T follicular helper cell (primary cell): ENCODE measurements at places on chromosomes 7 and 10.
A peak's percentile ranks its signal among the peaks of the same experiment; 100 is the strongest.

- DNase-seq: no peak
These were observed 85.6 kb upstream of the KDM7A start for GRCh38 chr7:140262242-140262903.

DNA sequence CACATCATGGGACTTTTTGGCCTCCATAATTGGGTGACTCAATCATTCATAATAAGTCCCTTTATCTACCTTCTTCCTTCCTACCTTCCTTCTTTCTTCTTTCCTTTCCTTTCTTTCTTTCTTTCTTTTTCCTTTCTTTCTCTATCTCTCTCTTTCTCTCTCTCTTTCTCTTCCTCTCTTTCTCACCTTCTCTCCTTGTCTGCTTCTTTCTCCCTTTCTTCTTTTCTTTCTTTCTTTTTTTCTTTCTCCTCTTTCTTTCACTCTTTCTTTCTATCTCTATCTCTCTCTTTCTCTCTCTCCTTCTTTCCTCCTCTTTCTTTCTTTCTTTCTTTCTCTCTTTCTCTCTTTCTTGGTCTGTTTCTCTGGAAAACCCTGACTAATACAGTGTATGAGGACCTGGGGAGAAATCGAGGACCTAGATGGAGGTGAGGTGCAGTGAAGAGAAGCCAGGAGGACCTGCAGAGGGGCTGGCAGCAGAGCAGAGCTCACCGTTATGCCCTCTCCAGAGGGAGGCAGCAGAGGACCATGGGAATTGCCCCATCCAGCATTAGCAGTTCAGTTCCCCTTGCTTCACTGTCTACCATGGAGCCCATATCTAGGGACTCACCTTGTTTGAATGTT, 52.7 kb upstream of the BTRC start:
- DNase-seq: no peak

DNA sequence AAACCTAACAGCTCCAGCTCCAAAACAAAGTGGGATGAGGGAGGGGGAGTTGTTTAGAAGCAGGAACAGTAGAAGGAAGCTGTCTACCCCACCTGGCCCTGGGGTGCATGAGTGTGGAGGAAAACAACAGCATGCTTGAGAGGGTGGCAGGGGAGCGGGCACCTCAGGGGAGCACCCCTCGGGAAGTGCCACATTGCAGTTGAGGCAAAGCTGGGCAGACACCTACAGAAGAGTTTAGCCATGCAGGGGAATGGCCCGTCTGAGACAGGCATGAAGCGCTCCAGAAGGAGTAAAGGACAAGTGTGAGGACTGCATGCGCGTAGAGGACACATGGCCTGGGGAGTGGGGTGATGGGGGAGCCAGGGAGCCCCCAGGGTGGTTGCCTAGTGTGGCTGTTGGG, 18.1 kb downstream of the CHAT start:
- DNase-seq: no peak

DNA sequence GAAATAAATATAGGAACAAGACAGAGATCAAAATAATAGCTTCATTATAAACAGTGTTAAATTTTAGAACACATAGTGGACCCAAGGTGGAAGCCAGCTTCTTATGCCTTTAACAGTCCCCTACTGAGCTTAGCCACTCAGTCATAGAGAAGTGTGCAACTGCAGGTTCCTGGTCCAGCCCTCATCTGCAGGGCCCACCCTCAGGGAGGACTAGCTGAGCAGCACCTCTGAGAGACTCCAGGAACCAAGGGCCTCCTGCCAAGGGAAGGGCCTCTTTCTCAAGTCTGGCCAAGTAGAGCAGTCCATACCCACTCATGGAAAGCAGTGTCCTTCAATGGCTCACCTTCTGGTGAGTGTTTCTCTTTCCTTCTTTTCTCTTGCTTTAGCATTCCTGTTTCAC, 173.7 kb upstream of the PRPS1L1 start:
- DNase-seq: no peak

GRCh38 chr7:98174334-98175259, 36.6 kb upstream of the BHLHA15 start:
- no peak for DNase-seq

- DNase-seq: no peak
These were observed 4.0 kb upstream of the PLXNA4 start for GRCh38 chr7:132580277-132580676.

DNA sequence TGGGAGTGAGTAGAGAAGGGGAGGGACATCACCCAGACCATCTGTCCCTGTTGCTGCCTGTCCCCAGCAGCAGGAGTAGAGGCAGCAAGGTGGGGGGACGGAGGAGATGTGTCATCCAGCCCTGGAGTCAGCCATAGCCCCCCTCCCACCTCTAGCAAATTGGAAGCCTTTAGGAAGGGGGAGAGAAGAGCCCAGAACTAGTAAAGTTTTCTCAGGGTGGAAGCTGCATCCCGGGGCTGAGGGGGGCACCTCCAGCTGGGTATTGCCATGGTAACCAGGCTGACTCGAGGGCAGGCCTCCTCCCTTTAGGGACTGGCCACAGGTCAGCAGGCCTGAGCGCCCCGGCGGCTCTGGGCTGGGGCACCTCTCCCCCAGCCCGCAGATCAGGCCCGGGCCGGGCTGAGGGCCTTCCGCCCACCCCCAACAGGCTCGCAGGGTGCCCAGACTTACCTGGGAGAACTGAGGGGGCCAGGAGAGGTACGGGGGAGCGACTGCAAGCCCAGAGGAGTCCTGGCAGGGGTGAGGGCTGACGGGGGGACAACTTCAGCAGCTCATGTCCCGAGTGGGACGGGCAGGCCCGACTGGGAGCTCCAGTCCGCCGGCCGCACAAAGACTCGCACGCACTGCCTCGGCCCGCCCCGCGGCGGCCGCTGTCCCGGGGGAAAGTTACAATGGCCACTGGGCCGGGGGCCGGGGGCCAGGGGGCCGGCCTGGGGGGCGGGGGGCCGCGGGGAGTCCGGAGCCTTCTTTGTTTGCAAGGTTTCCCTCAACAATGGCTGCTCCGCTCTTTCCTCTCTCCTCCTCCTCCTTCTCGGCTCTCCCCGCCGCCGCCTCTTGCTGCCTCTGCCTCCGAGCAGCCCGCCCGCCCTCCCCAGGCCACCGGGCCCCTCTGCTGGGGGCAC, 6.0 kb downstream of the LDB1 start:
- DNase-seq: no peak

DNA sequence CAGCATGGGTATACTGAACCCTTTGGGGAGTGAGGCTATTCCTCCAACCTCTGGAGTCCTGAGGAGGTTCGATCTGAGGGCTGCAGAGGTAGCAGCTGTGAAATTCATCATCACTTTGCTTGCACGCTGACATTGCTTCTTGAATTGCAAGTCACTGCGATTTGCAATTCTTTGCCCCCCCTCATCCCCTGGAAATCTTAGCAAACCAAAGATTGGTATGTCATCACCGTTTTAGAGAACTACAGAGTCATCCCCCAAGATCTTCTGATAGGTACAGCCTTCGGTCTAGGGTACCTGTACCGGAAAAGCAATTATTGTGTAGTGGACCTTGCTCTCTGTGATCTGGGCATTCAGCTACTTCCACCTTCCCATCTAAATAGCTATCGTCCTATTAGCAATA, 192.6 kb downstream of the KLF6 start:
- DNase-seq: no peak

- DNase-seq: no peak
These were observed 3.9 kb upstream of the TOMM7 start for GRCh38 chr7:22826593-22826992.

DNA sequence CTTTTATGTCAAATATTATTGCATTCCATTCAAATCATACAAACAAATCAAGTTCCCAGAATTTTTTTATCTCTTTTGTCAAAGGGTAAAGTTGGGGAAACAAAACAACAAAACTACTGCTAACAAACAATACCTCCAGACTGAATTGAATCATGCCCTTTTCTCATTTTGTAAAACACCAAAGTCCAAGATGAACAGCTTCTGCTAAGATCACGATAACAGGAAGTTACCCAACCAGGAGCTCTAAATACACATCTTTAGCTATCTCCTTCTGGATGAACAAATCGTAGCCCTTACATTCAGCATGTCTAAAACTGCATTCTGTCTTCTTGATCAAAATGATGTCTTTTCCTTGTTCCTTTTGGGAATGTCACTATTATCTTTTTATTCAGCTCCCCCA, 97.4 kb downstream of the CTTNBP2 start:
- DNase-seq: no peak

DNA sequence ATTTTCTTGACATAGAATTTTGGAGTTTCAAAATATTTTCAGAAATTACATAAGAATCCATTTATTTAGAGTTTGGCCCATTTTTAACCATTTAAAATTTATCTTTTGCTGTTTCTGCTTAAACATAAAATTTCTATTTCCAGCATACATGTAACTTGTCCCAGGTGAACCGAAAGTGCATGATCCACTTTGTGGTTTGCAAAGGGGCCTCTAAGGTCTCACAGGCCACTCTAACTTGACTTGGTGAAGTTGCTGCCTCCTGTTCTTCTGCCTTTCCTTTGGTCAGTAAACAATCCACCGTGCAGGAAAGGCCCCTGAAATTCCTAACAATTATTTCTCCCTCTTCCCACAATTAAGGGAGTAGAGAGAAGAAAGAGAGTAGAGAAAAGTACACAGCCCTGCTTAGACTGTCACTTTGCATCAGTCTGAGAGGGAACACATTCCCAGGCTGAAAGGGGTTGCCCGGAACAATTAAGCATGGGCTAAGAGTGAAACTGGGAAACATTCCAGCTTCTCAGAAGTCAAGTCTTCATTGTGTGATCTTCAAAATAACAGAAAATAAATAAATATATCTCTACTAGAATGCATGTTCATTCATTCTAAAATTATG, 79.5 kb upstream of the SEMA3A start:
- no peak for DNase-seq

DNA sequence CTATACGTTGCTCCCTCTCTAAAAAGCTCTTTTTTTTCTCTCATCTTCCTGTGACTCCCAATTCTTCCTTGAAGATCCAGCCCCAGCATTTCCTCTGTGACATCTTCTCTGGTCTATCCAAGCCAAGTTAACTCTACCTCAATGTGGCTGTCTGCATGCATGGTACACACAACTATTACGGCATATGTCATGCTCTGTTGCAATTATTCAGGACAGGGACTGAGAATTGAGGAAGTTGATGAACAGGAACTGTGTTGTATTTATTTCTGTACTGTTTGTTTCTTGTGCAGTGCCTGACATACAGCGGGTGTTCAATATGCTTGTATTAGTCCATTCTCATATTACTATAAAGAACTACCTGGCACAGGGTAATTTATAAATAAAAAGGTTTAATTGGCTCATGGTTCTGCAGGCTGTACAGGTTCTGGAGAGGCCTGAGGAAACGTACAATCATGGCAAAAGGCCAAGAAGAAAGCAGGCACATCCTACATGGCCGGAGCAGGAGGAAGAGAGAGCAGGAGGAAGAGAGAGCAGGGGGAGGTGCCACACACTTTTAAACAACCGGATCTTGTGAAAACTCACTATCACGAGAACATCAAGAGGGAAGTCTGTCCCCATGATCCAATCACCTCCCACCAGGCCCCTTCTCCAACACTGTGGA, 6.3 kb downstream of the TRPV5 start:
- no peak for DNase-seq

DNA sequence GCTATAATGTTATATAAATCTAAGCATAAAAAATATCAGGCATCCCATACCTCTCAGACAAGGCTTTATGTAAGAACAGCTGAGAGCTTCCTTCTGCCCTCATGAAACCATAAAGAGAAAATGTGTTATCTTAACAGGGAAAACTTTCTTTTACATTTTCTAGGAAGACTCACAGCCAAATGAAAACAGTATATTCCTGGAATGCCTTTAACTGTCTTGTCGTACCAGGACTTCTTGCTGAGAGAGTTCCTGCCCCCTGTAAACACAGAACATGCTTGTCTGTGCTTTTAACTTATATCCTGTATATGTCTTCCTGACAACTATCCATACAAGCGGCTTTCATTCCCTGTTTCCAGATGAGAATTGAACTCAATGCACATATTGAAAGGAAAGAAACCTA, 64.8 kb upstream of the AHR start:
- DNase-seq: no peak

DNA sequence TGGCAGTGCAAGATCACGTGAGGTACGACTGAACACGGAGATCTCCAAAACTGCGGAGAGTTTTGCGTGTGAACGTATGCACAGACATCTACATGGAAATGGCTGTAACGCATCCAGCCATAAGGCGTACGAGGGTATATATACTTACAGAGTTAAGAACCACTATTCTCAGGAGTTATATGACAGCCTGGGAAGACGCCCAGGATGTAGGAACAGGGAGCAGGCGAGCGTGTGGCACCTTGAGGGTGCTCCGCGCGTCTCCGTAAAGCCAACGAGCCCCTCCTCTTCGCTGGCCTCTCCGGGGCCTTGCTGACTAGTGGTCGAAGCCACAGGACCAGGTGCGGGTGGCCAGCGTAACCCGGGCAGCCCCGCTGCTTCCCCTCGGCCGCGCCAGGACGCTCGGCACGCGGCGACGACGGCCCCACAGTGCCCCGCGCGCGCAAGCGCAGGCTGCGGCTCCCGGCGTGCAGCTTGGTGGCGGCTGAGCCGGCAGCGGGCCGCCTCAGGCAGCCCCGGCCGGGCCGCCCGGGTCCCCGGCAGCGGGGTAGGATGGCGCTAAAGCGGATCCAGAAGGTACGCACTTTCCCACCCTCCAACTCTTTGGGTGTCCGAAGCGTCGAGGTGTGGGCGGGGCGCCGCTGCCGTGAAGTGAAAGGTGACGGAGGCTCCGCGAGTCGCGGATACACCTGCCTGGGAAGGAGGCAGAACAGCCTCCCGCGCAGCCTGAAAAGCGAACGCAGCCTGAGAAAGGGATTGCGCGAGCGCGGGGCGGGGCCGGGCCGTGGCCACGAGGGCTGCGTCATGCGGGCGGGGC, at the start of gene UBE2D4:
UBE2D4 (plus strand) TSS at position 453 of the 814 bp plus-strand sequence; CDS start at position 550, 97 bp downstream.
- peak; percentile 83 for DNase-seq

DNA sequence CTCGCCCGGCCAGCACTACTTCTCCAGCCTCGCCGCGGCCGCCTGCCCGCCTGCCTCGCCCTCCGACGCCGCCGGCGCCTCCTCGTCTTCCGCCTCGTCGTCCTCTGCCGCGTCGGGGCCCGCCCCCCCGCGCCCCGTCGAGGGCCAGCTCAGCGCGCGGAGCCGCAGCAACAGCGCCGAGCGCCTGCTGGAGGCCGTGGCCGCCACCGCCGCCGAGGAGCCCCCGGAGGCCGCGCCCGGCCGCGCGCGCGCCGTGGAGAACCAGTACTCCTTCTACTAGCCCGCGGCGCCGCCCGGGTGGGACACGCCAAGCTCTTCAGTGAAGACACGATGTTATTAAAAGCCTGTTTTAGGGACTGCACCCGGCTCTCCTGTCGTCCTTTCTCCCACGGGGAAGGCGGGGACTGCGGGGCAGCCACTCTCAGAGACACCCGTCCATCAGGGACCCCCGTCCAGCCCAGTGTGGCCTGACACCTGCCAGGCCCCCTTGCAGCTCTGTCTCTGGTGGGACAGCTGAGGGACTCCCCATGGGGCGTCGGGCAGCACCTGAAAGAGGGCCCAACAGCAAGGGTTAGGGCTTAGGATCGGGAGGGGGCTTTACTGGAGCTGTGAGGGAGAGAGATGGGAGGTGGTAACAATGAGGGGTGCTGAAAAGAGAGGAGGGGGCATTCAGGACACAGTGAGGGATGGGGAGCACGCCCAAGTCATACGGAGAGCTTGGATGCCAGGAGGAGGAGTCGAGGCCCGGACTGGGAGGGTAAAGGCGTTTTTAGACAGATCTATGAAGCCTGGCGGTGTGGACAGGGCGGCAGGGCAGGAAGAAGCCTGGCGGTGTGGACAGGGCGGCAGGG, 34.7 kb downstream of the SPDYE6 start:
- DNase-seq: no peak
